Activated gamma-delta T cell treated with anti-CD3 and anti-CD28 coated beads, Interleukin-2, amount 50 U/mL, for 16 hours (primary cell): ENCODE measurements at places on chromosomes 16 and 17.

DNA sequence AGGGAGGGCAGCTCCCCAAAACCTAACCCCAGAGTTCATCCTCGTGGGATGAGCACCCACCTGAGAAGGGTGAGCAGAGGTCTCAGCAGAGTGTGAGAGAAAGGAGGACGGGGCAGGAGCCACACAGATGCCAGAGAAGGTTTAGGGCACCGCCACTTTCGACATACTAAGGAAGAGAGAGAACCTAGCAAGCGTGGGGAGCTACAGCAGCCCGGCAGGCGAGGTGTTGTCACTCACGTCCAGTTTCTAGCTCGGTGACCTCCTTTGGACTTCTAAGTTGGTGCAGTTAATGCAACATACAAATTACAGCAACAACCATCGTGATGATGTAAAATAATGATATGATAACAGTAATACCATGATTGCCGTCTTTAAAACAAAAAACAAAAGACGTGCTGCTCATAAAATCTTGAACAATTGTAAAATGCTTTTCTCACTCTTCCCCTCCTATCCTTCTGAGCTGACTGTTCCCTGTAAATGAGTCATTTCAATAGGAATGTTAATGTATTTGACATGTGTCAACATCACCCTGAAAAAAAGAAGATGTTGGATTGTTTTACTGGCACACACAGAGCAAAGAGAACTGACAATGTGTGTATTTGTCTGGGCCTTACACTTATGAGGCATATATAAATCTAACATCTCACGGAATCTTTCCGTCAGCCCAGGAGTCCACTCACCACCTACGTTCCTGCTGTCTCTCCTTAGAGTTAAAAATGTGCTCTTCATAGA, 158.2 kb upstream of the MAF start:
- DNase-seq: no peak

- no peak for DNase-seq
Observed at GRCh38 chr16:17512636-17513220, 42.0 kb upstream of the XYLT1 start.

GRCh38 chr16:88276591-88276990, 106.2 kb upstream of the ZNF469 start:
- DNase-seq: no peak

DNA sequence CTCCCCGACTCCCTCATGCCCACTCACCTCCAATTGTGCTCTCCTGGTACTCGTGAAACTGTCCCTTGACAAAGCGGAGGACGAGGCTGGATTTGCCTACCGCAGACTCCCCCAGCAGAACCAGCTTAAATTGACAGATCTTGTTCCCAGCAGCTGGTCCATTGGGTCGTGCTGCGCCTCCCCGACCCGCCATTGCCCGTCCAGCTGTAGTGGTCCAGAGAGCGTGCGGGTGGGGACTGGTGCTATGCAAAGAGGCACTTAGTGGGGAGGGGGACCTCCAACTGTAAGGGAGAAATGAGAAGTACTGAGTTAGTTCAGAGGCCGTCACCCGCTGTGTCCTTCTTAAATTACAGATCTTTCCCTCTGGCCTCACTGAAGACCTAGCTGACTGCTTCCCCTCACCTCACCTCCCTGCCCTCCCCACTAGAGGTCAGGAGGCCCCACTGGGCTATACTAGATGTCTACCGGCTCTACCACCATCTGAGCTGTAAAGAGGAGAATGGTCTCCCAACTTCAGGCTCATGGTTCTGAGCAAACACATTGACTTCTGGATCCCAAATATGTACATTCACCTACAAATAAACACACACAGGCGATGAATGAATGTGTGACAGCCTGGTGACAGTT, 7.8 kb downstream of the HSPB9 start:
- DNase-seq: no peak

DNA sequence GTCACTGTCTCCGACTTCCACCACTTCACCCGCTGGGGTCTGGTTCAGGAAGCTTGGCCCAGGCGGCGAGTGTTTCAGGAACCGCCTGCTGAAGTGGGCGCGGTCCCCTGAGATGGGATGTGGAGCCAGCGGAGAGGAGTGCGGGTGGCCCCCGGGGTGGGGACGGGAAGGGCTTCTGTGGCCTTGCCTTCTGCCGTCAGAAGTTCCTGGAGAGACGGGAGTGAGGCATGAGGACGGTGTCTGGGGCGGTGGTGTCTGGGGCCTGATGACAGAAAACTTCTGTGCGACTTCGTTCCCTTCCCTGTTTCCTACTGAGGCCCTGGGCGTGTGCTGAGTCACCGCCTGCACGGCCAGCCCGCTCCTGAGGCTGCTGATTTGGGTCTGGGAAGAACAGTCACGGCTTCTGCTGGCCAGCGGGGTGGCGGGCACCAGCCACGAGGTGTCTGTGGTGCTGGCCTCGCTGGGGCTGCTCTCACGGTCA, 12.3 kb upstream of the NLRC3 start:
- no peak for DNase-seq

GRCh38 chr16:75093598-75094540, 22.7 kb downstream of the LDHD start:
- no peak for DNase-seq

GRCh38 chr16:69477546-69477945, 53.1 kb downstream of the CYB5B start:
- DNase-seq: no peak
